Activated CD4-positive, alpha-beta T cell treated with anti-CD3 and anti-CD28 coated beads, Interleukin-10, Interleukin-2, amounts not matched to agents 100 ng/mL and 50 ng/mL, durations not matched to agents 16 hours and 8 hours (primary cell): ENCODE measurements at places on chromosomes 11 and 22.

GRCh38 chr11:86977441-86978050, 22.4 kb upstream of the FZD4 start:
- no peak for DNase-seq

DNA sequence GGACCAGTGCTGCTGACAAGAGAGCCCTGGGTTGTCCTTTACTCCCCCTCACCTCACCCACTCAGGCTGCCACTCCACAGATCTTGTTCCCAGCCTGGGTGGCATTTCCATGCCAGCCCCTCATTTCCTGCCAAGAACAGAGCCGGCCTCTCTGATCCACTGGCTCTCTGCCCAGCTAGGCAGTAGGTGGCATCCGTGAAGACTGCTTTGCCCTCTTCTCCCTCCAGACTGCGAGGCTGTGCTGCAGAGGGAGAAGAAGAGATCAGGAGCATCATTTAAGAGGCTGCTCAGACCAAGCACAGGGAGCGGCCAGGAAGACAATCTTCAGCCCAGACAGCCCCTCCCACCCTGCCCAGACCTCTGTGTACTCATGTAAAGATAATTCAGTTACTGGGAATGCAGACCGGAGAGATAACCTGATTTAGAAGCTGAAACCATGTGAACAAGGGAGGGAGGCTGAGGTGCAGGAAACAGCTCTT, 126.9 kb upstream of the NCAM1 start:
- no peak for DNase-seq

- DNase-seq, result no peak
Observed at GRCh38 chr22:46753360-46753759, 9.1 kb upstream of the TBC1D22A start.

- no peak for DNase-seq
Observed at GRCh38 chr22:39985383-39986035, 9.2 kb upstream of the FAM83F start.

DNA sequence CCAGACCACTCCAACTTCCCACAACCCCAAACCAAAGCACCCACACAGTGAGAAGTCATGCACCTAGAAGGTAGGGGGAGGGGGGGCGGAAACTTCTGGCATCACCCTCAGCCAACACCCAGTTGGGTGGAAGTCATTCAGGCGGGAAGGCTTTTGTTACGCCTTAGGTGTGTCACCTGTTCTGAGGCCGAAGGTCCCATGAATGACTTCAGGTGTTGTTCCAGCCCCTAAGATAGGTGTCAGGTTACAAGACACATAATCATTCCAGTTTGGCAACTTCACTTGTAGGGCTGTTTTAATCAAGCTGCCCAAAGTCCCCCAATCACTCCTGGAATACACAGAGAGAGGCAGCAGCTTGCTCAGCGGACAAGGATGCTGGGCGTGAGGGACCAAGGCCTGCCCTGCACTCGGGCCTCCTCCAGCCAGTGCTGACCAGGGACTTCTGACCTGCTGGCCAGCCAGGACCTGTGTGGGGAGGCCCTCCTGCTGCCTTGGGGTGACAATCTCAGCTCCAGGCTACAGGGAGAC, at the start of gene TMPRSS4:
TSS of gene TMPRSS4 (plus strand) at position 325 of the 528 bp plus-strand sequence. CDS start 225 bp downstream, outside the sequence.
- DNase-seq, result no peak

- DNase-seq, result no peak
Observed at GRCh38 chr11:6864438-6864837, 1.6 kb downstream of the OR10A2 start.

- DNase-seq, result no peak
Observed at GRCh38 chr11:12067796-12068357, 42.5 kb upstream of the MICAL2 start.

DNA sequence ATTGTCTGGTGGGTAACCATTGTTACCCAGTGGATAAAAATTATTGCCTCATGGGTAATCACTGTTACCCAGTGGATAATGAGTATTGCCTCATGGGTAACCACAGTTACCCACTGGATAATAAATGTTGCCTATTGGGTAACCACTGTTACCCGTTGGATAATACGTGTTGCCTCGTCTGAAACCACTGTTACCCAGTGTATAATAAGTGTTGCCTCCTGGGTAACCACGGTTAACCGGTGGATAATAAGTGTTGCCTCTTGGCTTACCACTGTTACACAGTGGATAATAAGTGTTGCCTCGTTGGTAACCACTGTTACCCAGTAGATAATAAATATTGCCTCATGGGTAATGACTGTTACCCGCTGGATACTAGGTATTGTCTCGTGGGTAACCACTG, 20.9 kb upstream of the NXPE4 start:
- DNase-seq, result no peak

- DNase-seq, result no peak
Observed at GRCh38 chr11:123065621-123066020, 3.7 kb upstream of the HSPA8 start.

DNA sequence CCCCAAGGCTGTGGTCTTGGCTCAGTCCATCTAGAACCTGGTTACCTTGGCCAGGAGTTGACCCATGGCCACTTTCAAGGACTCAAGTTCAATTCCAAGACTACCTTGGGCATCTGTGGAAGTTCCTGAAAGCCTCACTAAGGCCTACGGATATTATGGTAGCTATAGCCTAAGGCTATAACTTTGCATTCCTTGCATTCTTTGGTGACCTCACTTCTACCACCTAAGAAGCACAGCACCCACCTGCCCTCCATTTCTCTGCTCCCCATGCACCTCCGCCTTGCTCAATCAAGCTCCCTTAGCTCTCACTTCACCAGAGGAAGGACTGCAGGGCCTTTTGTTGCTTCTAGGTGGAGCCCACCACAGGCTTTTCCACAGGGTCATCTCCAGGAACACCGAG, 50.3 kb upstream of the GALNT18 start:
- no peak for DNase-seq

DNA sequence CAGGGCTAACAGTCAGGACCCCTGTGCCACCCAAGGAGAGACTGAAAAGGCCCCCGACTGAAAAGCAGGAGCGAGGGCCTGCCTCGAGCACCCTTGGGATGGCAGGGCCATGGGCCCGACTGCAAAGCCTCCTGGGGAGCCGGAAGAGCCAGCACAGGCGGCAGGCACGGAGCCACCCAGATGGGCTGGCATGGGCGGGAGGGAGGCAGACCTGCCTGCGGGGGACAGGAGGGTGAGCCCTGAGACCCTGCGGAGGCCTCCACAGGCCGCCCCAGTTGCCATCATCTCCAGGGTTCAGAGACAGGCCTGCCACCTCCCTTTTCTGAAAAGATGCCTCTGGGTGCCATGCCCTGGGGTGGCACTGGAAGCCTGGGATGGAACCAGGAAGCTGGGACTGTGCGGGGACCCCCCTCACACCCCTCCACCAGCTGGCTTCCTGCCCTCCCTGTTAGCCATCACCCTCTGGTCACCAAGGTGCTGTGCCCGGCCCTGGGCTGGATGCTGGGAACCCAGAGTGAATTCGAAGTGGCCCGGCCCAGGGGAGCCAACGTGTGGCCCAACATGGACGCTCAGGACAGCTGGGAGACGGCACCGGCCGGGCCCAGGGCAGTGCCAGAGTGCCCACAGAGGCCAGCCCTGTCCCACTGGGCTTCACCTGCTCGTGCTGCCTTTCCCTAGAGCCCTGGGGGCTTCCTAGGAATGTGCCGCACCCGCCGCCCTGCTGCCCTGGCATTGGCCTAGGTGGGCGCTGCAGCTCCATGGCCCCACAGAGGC, 13.8 kb downstream of the TSPAN32 start:
- DNase-seq, result no peak

DNA sequence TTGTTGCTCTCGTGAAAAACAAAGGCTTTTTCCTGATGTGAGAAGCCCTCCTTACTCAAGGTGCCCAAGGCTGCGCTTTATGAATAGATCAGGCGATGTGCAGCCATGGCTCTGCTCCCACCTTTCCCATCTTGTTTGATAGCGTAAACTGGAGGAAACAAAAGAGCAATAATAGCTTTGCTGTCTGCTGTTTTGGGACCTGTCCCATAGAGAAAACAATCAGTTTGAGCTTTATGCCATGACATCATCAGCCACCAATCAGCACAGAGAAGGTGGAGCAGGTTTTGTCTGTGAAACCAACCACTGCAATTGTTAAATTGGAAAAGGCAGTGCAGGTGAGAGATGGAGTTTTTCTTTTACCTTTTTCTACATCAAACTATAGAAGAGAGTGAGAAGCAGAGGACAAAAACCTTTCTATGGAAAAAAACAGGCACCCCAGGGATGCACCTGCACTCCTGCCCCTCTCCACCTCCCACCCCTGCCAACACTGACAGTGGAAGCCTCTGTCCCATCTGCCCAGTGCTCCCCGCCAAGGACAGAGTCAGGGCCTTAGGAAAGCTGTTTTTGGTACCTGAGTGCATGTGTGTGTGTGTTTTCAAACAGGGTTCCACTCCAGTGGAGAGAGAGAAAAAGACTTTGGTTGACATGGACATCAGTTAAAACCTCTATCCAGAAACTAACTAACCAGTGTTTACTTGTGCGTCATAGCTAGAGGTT, 80.7 kb downstream of the MICAL3 start:
- DNase-seq, result no peak

DNA sequence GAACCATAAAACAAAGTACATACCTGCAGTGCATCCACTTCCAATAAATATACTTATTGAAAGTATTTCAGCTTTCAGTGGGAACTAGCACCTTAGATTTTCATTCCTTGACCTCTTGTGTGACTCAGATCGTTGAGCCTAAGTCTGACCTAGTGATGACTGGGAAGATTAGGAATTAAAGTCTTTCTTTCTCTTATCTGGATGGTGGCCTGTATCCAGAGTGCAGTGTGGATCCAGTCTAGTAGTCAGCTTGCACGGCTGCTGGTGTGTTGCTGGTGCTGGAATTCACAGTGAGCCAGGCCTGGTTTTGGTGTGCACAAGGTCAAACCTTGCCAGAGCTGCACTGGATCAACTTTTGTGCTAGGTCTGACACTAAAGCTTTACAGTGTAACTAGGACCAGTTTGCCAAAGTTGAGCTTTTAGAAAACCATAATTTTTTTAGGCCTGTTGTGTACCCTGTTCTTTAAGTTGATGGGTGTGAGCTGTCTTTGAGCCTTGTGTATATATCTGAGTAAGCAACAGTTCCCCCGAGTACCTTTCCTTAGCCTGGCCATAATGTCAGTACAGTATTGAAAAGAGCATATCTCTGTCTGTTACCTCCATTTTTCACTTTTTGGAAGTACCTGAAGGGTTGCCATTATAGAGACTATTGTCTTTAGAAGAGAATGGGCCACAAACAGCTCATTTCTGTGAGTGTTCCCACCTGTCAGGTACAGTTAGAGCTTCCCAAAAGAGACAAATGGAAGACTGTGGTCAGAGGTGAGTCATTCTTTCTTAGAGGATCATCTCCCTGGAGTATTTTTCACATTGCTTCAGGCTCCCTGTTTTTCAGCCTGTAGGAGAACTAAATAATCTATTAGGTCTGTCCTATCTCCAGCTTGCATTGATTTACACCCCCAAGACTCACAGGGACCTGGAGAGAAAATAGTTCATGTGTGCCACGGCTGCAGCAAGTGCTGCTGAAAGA, 89.8 kb downstream of the ALX4 start:
- DNase-seq, result no peak

DNA sequence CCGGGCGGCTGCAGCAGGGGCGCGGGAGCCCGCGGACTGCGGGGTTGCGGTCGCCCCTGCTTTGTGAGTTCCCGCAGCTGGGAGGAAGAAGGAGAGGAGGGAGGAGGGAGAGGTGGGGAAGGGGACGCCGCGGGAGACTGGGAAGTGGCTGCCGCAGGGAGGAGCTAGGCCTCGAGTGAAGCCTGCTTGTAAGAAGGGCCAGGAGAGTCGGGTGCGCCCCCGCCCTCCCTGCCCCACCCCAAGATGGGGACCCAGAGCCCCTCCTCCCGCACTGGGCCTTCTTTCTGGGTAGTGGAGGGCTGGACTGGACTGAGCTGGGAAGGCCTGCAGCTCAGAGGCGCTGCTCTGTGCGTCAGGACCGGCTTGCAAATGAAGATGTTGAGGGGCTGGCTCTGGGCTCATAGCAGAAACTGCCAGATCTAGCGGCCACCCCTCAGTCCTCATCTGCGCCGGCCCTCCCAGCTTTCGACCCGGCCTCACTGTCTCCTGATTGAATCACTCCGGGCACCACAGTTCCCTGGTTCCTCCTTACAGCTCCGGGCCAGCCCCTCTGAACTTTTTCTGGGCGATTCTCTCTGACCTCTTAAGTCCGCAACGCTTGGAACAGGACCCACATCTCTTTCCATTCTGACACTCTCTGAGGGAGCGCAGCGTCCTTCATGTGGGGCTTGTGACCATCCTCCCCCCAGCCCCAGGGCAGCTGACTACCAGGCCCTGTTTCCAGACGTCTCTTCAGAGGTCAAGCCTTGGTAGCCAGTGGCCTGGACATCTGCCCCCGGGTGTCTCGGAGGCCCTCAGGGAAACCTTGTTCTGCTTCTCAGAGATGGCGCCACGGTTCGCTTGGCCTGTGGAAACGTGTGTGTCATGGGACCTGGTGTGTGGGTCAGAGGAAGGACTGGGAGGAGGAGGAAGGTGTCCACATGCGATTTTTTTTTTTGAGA, 21.9 kb downstream of the SERPINH1 start:
- no peak for DNase-seq

DNA sequence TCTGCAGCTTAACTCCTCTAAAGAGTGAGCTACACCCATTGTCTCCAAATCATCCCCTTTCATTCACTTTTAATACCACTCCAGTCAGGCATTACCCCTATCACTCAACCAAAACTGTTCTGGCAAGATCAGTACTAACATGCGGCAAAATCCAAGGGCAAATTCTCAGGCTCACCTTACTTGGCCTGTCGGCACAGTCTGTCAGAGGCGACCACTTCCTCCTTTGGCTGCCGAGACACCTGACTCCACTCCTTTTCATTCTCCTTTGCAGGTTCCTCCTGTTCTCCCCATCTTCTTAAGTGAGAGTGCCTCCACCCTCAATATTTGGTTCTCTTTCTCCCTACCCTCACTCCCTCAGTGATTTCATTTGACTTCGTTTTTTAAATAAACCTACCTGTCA, 4.2 kb downstream of the C11orf91 start:
- DNase-seq, result no peak

DNA sequence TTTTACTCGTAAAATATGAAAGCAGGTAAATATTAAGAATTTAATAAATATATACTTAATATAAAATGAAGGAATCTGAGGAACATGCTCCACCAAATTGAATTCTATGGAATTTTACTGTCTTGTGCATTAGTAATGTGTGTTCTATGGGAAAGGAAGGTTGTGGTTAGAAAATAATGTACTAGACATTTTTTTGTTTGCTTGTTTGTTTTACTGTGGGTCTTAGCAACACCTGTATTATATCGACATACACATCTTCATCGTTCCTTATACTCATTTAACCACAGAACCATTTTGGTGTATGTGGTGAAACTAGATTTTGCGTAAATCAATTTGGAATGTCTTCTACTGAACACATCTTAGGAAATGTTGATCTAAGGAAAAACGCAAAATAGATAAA, 114.1 kb upstream of the MTMR2 start:
- no peak for DNase-seq

- DNase-seq, result no peak
Observed at GRCh38 chr11:112516261-112516660, 255.6 kb upstream of the PLET1 start.

- no peak for DNase-seq
Observed at GRCh38 chr11:4606231-4607015, 1.6 kb downstream of the TRIM68 start.

DNA sequence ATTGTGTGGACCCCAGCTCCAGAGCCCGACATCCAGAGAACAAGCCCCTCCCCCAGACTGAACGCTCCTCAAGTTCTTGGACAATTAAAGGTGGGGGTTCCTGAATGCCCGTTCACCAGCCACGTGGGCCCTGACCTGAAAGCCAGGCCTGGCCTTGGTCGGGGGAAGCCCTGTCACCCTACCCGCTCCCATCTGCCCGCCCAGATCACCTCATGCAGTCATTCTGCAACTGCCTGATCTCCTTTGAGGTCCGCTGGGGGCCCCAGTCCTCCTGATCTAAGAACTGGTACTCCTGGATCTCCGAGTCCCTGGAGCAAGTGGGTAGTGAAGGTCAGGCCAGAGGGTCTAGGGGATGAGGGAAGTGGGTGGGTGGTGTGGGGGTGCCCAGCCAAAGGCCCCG, 9.1 kb upstream of the NAALADL1 start:
- DNase-seq, result no peak
